ENCODE measurements at places on chromosomes 5 and 9.

DNA sequence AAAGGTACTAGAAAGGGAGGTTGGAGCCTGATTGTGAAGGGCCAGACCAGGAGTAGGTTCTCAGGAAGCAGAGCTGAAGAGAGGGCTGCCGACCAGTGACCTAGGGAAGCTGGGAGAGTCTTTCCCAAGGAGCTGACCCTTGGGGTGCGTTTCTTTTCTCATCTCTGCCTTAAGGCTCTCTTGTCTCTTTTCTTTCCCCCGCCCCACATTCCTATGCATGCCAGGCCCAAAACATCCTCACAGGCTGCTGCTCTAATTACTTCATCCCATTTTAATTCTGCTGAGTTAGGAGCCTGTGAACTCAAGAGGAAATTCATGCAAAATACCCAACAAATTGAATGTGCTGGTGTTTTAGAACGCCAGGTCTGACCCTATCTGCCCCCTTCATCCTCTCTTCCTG, 46.9 kb upstream of the HSPA9 start:
- no peak for DNase-seq

DNA sequence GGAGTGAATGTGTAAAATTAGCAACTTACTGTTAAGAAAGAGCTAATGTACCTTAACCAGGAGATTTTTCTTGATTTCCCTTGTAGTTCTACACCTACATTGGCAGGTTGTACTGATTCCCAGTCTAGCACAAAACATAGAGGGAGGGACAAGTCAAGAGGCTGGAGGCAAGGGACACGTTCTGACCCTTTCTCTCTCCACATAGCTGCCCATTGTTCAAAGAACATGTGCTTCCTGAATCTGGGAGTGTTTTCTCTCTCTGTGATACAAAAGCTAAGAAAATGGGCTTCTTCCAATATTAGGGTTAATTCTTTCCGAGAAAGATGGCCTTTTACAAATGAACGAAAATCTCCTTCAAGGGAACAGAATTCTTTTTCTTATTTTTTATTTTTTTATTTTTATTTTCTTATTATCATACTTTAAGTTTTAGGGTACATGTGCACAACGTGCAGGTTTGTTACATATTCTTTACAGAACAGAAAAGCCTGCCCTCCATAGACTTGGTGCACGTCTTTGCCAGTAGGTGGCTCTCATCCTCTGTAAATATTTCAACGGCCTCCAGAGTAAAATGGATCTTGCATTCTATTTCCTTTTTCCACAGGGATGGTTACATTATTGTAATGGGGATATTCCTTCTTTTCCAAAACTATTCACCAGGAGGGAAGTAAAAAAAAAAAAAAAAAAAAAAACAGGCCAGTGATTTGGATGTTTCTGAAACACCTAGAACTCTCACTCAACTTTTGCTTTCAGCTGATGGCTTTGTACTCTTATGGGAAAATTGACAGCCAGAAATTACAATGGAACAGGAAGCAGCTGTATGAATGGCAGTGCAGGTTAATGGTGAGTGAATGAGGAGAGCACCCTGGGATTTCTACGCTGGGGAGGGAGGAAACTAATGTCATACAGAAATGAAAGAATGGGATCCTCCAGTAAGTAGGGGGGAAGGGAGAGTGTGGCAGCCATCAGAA, 13.1 kb upstream of the IFNA5 start:
- peak; percentile 43 for DNase-seq

- DNase-seq, result no peak
Observed at GRCh38 chr5:87845734-87846133, 422.9 kb downstream of the TMEM161B start.

DNA sequence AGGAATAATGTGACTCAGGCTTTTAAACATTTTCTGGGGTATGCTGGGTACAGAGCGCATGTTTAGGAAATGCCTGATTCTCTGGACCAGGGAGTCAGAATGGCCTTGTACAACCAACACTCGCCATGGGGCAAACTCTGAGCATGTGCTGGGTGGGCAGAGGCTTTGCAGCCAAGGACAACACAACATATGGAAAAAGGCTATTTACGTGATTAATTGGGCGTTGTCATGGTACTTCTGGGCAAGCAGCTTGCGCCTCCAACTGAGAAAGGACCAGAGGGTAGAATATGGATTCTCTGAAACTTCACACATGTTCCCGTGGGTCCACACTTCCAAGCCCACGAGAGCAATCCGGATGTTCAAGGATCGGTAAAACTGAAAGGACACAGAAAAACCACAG, 49.1 kb downstream of the NIPAL4 start:
- DNase-seq, result no peak

GRCh38 chr5:157544623-157544989, 31.0 kb downstream of the ADAM19 start:
- no peak for DNase-seq

- no peak for DNase-seq
Observed at GRCh38 chr5:176955895-176956294, 50.7 kb downstream of the UIMC1 start.

DNA sequence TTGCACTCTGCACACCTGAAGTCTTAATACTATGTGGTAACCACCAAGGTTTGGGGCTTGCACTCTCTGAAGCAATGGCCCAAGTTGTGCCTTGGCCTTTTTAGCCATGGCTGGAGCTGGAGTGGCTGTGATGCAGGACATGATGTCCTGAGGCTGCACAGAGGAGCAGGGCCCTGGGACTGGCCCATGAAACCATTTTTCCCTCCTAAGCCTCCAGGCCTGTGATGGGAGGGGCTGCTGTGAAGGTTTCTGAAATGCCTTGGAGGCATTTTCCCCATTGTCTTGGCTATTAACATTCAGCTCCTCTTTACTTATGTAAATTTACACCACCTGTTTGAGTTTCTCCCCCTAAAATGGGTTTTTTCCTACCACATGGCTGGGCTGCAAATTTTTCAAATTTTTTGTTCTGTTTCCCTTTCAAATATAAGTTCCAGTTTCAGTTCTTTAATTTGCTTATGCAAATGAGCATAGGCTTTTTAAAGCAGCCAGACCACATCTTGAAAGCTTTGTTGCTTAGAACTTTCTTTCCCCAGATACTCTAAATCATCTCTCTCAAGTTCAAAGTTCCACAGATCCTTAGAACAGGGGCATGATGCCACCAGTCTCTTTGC, 237.4 kb upstream of the DMAC1 start:
- DNase-seq, result no peak

GRCh38 chr9:130023144-130023787, 19.7 kb downstream of the FNBP1 start:
- no peak for DNase-seq

GRCh38 chr5:93510626-93511380, 70.2 kb downstream of the NR2F1-AS1 start:
- DNase-seq, result no peak

DNA sequence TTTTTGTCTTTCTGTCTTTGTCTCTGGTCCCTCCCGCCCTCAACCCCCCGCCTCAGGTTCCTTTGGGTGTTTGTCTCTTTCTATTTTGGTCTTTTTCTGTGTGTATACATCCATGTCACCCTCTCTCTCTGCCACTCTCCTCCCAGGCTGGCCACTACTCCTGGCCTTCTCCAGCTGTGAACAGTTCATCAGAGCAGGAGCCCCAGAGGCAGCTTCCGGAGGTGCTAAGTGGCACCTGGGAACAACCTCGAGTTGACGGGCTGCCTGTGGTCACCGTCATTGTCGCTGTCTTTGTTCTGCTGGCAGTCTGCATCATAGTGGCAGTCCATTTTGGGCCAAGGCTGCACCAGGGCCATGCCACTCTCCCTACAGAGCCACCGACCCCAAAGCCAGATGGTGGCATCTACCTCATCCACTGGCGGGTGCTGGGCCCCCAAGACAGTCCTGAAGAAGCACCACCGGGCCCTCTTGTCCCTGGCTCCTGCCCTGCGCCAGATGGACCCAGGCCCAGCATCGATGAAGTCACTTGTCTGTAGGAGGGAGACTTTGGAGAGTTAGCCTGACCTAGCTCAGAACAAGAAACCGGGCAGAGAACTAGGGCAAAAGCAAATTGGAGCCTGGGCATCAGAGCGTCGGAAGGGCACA, 1.7 kb downstream of the SMIM33 start:
- peak; percentile 43 for DNase-seq

DNA sequence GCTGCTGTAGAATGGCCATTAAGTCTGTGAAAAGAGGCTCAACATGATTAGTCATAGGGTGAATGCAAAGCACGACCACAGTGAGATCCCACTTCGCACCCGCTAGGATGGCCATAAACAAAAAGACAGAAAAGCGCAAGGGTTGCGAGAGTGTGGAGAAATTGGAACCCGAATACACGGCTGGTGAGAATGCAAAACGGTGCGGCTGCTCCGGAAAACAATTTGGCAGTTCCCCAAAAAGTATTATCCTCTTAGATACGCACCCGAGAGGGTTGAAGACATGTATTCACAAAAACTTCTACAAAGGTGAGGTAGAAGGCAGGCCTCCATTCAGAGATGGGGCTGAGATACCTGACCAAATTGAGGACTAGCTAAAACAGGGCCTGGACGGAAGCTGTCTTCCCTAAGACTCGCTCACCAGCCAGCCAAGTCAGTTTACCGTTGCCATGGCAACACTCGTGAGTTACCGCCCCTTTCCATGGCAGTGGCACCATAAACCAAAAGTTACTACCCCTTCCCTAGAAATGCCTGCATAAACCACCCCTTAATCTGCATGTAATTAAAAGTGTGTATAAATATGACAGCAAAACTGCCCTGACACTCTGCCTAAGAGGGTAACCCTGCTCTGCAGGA, 726 bp upstream of the PSMB7 start:
- DNase-seq, result no peak

- DNase-seq, result no peak
Observed at GRCh38 chr5:122705851-122706250, 69.0 kb upstream of the SNX2 start.

- DNase-seq, result no peak
Observed at GRCh38 chr5:170168797-170169196, 63.1 kb downstream of the FOXI1 start.

- no peak for DNase-seq
Observed at GRCh38 chr9:99779277-99779676, 42.4 kb upstream of the NR4A3 start.

DNA sequence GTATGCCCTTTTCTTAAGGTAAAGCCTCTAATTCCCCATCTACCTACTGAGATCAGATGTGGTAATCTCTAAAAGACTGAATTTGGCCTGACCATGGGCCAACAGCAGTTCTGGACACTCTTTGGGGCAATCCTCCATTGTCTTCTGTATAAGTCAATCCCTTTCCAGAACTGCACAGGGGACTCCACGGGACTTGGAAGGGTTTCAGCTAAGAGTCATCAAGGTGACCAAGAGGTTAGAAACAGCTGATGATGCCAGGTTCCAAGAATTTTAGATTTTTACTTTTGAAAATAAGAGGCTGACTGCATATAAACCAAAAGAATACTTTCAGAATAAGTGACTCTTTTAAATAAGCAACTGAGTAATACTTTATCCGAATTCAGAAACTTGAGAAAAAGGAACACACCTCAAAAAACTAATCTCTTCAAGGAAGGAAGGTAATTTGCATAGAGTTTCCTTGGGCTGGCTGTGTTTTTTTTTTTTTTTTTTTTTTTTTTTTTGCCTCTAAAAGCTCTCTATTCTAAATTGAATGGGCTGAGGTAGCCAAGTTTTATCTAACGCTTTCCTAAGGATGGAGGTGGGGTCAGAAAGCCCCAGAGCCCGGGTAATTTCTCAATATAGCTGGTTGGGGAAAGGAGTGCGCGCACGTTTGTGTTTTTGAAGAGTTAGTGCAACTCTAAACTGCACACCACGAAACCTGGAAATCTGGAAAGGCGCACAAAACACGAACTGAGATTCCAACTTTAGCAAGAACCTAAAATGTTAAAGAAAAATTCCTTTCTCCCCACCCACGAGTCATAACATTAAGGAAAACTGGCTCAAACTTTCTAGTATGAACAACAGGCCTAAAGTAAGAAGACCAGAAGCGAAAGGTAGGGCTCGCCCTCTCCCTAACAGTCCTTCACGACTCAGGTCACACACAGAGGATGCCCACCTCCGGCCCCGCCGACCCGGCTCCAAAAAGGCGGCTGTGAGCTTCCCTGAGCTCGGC, 1.3 kb downstream of the VCP start:
- no peak for DNase-seq

GRCh38 chr5:165459232-165459631, 1953.8 kb downstream of the MAT2B start:
- no peak for DNase-seq

- no peak for DNase-seq
Observed at GRCh38 chr9:133673258-133673655, 37.1 kb downstream of the DBH start.

- DNase-seq, result no peak
Observed at GRCh38 chr9:11871852-11872251, 821.3 kb upstream of the TYRP1 start.

- DNase-seq, result peak; percentile 54
Observed at GRCh38 chr9:34984049-34984448, 5.5 kb upstream of the DNAJB5 start.

DNA sequence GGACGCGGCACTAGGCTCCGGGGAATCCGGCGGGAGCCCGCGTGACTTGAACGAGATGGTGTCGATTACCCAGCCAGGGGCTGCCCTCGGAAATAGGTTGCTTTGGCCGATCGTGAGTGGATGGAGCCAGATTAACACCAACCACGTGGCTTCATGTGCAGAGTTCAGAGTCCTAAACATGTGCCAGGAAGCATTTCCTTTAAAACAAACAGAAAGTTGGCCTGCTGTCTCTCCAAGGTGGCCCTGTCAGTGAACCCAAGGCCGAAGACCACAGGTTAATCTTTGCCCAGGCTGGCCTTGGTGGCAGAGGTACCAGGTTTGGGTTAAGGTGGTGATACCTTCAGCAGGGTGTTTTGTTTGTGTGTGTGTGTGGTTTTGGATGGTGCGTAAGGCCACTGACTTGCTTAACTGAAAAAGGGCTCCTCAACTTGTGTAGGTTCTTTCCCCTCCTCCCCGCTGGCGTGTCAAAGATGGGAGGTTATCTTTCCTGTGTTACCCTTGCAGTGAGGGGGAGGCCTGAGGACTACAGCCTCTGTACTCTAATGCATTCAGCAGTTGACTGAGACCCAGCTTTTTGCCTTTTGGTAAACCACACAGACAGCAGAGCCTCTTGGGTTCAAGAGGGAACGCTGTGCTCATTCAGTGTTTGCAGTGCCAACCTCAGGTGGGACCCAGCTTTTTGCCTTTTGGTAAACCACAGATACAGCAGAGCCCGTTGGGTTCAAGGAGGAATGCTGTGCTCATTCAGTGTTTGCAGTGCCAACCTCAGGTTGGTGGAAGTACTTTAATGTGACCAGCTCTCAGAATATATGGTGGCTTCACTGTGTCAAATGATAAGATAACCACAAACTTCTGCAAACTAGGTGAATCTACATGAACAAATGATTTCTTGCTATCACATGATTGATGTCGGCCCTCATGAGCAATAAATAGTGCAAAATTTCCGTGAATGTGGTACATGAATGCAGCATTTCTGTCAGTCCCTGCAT, 1.4 kb downstream of the IQGAP2 start:
- DNase-seq, result peak; percentile 79

- no peak for DNase-seq
Observed at GRCh38 chr9:7316166-7316795, 483.3 kb downstream of the DMAC1 start.
